T-helper 2 cell treated with Interferon-gamma antibody and Interleukin-4, amounts not matched to agents 5 μg/mL and 100 μg/mL, for 36 hours (primary cell): ENCODE measurements at places on chromosomes 3 and 15.

- DNase-seq: peak; percentile 10
These were observed 51.6 kb upstream of the CMTM7 start for GRCh38 chr3:32340039-32340438.

GRCh38 chr15:59993041-59993750 lies 10.9 kb upstream of the FOXB1 start:
- no peak for DNase-seq

DNA sequence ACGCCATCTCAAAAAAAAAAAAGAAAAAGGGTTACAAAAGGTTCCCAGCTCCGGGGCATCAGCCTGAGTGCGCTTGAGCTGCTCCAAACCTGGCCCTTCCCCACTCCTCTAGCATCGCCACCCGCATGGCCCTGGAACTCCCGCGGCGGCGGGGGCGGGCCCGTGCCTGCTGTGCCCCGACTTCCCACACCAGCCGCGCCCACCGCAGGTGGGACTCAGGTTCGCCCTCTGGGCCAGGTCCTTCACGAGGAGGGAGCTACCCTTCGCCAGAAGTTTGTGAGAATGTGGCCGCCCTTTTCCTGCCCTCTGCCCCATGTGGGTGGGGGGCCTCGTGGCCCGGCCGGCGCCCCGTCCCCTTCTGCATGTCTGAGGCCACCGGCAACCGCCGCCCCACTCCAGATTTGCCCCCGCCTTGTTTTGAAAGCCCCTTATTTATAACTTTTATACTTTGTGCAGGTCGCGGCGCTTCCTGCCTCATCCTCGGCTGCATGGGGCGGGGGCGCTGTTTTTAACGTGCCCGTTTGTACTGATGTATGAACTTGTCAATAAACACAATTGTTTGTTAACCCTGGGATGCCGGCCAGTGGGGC lies 507 bp upstream of the JMJD7 start:
- no peak for DNase-seq

DNA sequence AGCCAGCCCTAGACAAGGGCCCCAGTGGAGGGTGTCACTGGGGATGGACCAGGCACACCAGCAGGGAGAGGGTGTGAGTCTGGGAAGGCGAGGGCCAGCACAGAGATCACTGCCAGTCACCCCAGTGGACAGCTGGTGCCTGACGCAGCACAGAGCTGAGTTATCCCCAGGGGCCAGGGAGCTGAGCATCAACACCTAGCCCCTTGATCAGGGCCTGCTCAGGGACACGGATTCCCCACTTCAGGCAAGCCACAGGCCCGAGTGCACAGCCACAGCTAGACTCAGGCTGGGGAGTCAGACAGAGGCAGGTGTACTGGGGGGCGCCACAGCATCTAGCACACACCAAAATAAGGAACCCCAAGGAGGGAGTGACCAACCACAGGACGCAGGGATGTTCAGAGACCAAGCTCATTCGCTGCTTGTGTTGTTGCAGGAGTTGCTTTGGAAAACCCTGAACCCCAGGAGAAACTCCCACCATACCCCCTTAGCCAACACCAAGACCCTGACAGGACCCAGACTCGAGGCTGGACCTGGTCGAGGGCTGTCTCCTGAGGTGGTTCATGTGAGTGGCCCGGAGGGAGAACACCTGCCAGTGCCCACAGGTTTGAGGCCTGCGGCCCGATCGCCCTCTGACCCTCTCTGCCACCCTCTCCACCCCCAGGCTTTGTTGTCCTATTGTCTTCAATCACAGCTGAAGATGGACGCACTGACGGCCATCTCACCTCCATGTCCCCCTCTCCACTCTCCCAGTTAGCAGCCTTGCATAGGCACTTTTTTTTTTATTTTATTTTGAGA lies 146.8 kb downstream of the TPRA1 start:
- no peak for DNase-seq

DNA sequence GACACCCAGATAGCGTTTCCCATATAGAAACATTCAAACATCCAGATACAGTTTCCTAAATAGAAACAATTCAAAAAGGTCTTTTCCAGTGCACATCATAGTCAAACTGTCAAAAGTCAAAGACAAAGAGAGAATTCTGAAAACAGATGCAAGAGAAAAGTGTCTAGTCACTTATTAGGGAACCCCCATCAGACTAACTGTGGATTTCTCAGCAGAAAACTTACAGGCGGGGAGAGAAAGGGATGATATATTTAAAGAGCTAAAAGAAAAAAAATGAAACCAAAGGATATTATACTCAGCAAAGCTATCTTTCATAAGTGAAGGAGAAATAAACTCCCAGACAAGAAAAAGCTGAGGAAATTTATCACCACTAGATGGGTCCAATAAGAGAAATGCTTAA lies 22.3 kb upstream of the CX3CR1 start:
- no peak for DNase-seq

- no peak for DNase-seq
These were observed 11.3 kb downstream of the GTF2E1 start for GRCh38 chr3:120753810-120754209.

DNA sequence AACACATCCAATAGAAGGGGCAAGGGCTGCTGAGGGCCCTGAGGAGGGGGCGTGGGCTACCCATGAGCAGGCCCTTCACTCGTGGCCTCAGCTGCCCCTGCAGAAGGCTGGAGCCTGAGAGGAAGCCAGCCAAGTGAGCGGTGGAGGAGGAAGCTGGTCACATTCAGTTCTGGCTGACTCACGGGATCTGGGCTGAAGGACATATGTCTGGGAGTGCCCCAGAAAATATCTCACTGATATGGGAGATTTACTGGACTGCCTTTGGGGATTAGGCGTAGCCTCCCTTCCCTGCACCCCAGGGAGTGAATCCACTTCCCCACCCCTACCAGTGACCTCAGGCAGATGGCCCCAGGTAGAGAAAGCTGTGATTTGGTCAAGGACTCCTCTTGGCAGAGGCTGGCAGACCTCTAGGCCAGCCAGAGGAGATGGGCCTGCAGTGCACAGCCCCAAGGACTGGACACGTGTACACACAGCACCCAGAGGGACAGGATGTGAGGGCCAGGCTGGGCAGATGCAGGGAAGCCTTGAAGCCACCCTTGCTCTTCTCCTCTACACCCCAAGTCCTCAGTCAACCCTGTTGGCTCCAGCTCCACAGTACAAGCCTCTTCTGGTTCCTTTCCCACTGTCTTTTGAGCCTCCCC lies 14.2 kb upstream of the ANKDD1A start:
- no peak for DNase-seq

DNA sequence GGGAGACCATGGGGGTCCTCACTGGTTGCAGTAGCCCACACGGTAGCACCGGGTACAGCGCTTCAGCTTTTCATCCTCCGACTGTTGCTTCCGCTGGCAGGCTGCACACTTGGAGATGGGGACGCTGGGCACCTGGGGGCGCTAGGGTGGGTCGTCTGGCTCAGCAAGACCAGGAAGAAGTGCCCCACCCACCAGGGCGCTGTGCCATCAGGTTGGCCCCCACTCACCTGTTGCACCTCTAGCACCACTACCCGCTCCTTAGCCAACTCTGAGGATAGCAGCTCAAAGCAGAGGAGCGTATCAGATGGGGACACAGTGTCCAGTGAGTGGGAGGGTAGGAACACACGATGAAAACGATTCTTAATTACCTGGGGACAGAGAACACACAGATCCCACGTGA lies 7.7 kb upstream of the QARS1 start:
- no peak for DNase-seq

- DNase-seq: no peak
These were observed 267.1 kb downstream of the XXYLT1 start for GRCh38 chr3:195003893-195004289.

DNA sequence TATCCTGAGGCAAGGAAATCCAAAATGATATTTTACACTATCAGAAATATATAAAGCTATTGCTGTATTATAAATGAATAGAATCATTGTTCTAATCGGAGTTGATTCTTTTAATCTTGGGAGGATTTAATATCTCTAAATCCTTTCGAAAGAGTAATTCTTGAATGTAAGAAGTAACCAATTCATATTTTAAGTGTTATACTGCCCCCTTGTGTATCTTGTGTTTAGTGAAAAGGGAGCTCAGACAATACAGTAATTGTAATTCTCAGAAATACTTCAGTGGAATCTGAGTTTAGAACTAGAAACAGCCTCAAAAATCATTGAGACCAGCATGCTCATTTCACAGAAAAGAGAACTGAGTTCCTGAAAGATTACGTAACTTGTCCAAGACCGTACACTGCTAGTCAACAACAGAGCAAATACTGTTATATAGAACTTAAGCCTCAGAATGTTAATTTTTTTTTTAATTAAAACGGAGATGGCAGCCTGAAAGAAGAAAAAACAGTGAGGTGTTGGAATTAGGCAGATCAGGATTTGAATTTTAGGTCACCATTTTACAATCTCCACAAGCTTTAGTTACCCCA lies 42.9 kb downstream of the PLCH1 start:
- no peak for DNase-seq

- no peak for DNase-seq
These were observed 36.2 kb upstream of the FNDC3B start for GRCh38 chr3:172003146-172003545.

DNA sequence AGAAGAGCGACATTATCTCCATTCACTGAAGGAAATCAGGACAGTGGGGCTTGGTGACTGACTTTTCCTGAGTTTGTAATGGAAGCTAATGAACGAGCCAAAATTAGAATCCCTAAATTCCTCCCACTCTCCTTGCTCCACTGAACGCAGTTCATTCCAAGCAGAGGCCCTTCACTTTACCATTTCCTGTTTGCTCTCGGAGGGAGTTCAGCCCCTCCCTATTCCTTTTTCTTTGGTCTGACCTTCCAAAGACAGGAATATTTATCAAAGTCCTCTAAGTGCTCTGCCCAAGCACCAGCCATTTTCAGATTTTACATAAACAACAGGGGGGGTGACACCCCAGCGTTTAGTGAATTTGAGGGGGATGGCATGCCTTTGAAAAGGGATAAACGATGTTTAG lies 24.0 kb upstream of the PTPRG start:
- no peak for DNase-seq

GRCh38 chr3:96706509-96706908 lies 107.9 kb upstream of the EPHA6 start:
- DNase-seq: no peak

DNA sequence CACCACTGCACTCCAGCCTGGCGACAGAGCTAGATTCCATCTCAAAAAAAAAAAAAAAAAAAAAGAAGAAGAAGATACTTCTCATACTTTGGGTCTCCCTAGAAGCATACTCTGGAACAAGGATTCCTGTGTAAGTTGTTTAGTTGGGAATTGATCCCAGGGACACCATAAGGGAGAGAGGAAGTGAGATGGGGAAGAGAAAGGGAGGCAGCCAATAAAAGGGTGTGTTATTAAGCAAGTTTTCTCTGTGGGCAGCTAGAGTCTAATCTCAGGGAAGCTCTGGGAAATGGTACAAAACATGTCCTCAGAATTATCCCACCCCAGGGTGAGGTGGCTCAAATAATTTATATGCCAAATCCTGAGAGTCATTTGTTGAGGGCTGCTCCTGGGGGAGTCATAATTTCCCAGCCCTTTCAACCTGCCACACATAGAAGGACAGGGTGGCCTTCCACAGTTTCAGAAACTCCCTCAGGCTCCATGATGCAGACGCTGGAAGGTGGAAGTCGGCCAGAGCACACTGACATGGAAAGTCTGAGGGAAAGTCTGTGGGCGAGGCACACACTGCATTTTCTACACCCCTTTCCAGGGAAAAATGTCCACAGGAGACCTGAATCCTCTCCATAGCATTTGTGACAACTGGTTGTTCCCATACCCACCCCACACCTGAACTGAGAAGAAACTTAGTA lies 86.4 kb upstream of the SLC4A7 start:
- DNase-seq: no peak

DNA sequence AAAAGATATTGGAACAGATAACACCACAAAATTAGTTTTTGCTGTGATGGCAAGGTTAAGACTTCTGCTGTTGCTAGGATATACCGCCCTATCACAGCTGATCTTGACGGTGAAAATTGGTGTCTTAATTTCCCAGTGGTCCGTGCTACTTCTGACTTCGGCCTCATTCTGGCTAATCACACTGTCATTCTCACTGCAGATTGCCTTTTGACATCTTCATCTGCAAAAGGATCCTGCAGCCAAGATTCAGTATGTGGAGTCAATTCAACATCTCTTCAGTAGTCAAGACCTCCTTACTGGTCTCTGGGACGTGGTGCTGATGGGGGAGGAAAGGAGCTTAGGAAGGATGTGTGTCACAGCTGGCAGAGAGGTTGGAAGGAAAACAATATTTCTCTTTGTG lies 438.6 kb downstream of the WDR72 start:
- no peak for DNase-seq

GRCh38 chr15:65960586-65960985 lies 91.3 kb downstream of the RAB11A start:
- DNase-seq: no peak

GRCh38 chr15:99331381-99331780 lies 80.1 kb downstream of the LRRC28 start:
- no peak for DNase-seq

DNA sequence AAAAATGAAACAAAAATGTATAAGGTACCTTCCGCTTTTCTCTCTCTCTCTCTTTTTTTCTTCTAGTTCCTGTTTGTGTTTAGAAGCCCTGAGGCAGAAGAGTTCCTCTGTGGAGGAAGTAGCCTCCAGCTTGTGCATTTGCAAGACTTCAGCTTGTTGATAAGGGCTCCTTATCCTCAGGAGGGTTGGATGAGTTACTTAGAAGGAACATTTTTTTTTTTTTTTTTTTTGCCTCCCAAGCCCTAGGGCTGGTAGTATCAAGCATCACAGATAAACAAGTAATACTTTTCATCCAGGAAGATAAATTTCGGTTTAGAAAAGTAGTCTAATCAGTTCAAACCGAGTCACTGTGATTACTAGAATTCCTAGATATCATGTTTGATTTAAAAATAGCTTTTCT lies 91.0 kb upstream of the CBLB start:
- no peak for DNase-seq

DNA sequence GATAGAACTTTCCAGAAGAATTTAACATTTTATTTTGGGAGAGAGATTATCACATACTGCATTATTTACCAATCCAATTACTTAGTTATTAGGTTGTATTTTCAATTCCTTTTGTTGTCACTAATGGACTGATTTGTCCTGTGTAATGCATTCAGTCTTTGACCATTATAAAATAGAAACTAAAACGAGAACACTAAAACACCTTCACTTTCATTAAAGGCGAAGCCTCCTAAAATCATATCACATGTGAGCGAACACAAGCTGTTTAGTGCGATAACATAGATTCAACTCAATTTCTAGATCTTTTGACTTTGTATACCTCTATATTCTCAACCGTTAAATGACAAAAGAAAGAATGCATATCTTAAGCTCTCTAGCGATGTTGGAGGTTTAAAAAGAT lies 253.4 kb downstream of the VGLL3 start:
- no peak for DNase-seq

DNA sequence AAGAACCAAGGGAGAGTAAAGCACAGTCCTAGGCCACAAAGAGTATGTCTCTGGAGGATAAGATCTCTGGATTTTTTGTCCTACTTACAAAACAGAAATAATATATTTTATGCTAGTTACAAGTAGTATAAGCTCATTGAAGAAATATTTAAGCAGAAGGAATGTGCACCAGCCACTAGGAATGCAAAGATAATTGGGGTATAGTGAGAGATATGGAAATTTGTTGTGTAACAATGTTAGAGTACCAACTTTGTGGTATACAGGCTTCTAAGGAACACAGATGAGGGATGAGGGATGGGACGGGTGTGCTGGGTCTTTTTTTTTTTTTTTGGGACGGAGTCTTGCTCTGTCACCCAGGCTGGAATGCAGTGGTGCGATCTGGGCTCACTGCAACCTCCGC lies 26.5 kb downstream of the AKAP13 start:
- DNase-seq: no peak
